ENCODE measurements at places on chromosomes 6 and 20. TPM values are rescaled to one million over a fixed set of nuclear protein-coding genes. Genes with fewer than 3 reads are reported as not detected.

Gene WFDC2
- not detected for total RNA-seq

Gene GPR6
- not detected for total RNA-seq

Gene DDR1
- total RNA-seq: 22.9 TPM

Gene METTL24
- not detected for total RNA-seq

Gene NKAIN2
- total RNA-seq: not detected

Gene SMIM13
- 19.4 TPM for total RNA-seq

Gene HSP90AB1
- total RNA-seq: 1,201 TPM

Gene REM1
- total RNA-seq: not detected

Gene KIF25
- total RNA-seq: not detected

Gene MYCT1
- total RNA-seq: 106 TPM

Gene TGM2
- total RNA-seq: 708 TPM

Gene HLA-F
- total RNA-seq: 1.6 TPM

Gene C20orf202
- not detected for total RNA-seq

Gene BPI
- not detected for total RNA-seq

Gene NOTCH4
- 120 TPM for total RNA-seq

Gene TMEM151B
- 0.07 TPM for total RNA-seq

Gene PHACTR3
- not detected for total RNA-seq

Gene ULBP1
- 0.33 TPM for total RNA-seq

Gene RAB44
- total RNA-seq: 0.11 TPM

Gene BPIFA1
- total RNA-seq: not detected

Gene FGD2
- not detected for total RNA-seq

Gene RIMS4
- not detected for total RNA-seq

Gene ZNF292
- 23.8 TPM for total RNA-seq
